Bronchial epithelial cell (primary cell): ENCODE measurements at places on chromosomes 2 and 18. TPM values are rescaled to one million over a fixed set of nuclear protein-coding genes. Genes with fewer than 3 reads are reported as not detected.

The ASXL3 gene
- under 0.01 TPM in 2 replicates for total RNA-seq

The FAM237A gene
- not detected in 2 replicates for total RNA-seq

DNA sequence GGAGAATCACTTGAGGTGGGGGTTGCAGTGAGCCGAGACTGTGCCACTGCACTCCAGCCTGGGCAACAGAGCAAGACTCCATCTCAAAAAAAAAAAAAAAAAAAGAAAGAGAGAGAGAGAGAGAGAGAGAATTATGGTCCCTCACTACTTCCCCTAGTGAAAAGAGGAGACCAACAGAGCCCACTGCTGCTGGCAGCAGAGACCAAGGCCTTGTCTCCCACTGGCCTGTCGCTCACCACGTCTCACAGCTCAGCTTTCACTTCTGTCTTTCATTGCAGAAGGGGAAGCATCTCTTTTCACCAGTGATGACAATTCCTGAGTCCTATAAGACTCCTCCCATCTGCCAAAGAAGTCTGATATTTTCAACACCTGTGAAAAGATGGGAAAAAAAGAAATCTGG, 81.3 kb downstream of the CLHC1 start:
- DNase-seq = no peak

- DNase-seq = peak; percentile 98
Observed at GRCh38 chr2:96531872-96532505, 4.6 kb upstream of the ARID5A start.

DNA sequence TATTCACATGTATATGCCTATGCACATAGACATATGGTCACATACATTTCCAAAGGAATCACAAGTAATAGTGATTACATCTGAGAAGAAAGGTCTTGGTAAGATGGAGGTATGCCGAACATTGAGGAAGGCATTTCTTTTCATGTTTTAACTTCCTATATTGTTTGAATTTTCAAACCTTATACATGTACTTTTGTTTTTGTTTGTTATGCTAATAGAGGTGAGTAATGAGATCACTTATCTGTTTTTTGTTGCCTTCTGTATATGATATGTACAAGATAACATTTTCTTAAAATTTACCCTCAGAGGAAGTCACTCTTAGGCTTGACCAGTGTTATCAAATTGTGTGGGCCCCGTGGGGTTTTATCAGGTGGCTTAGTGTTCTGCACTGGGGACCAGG, 166.5 kb upstream of the OTX1 start:
- no peak for DNase-seq

DNA sequence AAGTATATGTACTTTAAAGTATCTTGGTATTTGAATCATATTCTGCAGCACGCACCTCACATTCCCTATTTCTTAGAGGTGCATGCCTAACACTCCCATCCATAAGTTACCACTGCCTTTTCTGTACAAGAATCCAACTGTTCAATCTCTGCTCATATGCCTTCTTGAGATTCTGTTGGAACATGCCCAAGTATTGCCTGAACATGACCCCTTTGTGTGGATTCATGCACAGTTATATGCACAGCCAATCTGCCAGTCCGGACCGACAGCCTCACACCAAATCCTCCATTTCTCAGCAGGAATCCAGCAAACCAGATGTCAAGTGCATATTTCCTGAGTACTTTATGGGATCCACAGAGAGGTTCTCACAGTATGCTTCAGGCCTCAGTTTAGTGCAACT, 222.0 kb downstream of the TMEM182 start:
- peak; percentile 67 for DNase-seq

DNA sequence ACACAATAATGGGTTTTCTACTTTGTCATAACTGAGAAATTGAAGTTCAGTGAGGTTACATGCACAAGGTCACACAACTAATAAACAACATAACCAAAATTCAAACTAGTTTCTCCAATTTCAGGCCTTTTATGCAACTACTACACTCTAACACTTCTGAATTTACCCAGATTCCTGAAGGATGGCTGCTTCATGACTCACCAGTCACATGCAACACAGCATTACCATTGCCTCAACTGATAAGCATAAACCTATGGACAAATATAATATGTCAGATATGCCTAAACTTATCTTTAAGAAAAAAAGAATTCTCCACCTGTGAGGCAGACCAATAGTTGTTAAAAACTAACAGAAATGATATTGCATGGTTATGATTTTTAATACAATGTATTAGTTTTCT, 586.5 kb upstream of the SLC8A1 start:
- peak; percentile 70 for DNase-seq

- peak; percentile 59 for DNase-seq
Observed at GRCh38 chr2:169086893-169087467, 17.6 kb downstream of the DHRS9 start.

- no peak for DNase-seq
Observed at GRCh38 chr2:106749823-106750222, 136.1 kb downstream of the ST6GAL2 start.
